Activated T-helper 1 cell treated with anti-CD3 and anti-CD28 coated beads, Interleukin-2, amount 50 U/mL, for 16 hours (primary cell): ENCODE measurements at places on chromosomes 2 and 18.

GRCh38 chr2:241373446-241373845, 17.4 kb downstream of the FARP2 start:
- no peak for DNase-seq

GRCh38 chr2:147096671-147097070, 748.2 kb upstream of the ACVR2A start:
- no peak for DNase-seq

GRCh38 chr2:175175896-175176295, 5.6 kb downstream of the ATP5MC3 start:
- DNase-seq = no peak

DNA sequence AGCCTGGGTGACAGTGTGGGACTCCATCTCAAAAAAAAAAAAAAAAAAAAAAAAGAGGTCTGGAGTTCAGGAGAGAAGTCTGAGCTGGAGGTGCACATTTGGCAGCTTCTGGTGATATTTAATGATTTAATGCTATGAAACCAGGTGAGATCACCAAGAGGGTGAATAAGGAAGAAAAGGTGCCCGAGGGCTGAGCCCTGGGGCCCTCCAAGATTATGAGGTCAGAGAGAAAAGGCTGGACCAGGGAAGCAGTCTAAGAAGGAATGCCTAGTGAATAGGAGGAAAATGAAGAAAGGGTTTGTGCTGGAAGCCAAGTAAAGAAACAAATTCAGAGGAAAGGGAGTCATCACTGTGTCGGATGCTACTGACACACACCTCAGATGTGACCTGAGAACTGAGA, 88.0 kb upstream of the PELI1 start:
- no peak for DNase-seq

DNA sequence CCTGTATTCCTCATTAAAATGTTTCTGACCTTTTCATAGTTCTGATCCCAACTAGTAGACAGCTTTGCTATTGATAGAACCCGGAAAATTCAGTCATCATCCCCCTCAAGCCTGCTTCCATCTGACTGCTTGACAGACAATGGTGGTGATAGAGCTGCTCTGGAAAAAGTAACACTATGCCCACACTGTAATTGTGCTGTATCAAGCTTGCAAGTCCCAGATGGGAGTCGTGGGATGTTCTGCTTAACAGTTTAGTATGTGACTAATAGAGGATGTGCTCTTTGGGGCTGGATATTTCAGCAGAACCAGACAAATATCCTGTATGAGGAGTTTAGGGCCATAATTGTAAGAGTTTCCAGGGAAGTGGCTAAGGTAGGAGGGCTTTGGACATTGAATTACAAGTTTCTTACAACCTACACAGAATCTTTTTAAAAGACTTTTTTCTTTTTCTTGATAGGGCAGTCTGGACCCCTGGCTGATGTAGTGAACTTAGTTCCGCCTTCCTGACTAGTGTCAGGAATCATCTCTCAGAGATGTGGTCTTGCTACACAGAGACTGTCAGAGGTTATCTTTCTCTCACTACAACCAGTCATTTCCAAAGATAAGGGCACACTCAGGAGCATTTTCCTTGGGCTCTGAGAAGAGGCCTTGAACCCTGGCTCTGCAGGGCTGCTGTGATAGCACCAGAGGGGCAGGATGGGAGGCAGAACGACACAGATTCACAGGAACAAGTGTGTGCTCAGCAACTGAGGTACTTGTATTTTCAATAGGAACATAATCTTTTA, 158.0 kb upstream of the RBMS1 start:
- DNase-seq = no peak

- DNase-seq = no peak
These were observed 15.0 kb upstream of the SPOPL start for GRCh38 chr2:138486363-138487198.

DNA sequence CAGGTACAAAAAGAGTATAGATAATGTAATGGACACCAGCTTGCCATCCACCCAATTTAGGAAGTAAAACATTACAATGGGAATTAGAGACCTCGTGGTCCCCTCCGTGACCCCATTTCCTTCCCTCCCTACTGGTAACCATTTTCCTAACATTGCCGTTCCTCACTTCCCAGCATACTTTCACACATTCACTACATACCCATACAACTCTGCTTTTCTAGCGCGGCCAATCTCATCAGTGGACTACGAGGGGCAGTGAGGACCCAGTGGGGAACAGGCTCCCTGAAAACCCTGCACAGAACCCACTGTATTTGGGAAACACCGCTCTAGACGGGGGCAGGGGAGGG, 1.1 kb downstream of the ENOSF1 start:
- DNase-seq = no peak

DNA sequence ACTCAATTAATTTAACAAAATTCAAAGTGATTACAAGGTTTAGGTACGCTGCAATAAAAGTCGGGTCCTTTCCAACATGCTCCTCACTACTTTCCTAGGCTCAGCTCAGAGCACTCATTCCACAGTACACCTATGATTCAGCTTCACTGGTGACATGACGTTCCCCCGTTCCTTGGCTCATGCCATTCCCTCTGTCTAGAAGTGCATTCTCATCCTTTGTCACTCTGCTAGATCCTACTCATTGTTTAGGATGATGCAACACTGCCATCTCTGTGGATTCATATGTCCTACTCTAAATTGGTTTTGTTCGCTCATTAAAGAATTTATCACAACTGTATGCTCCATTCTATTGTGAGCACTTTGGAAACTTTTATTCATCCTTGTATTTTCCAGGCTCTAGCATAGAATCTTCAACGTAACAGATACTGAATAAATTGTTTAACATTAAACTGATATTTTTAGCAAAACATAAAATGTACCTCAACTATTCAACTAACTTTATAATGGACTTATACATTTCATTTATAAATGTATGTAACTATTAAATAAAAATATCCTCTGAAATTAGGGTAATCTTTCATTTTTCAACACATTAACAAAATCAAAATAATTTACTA, 78.6 kb downstream of the FAM228A start:
- no peak for DNase-seq

DNA sequence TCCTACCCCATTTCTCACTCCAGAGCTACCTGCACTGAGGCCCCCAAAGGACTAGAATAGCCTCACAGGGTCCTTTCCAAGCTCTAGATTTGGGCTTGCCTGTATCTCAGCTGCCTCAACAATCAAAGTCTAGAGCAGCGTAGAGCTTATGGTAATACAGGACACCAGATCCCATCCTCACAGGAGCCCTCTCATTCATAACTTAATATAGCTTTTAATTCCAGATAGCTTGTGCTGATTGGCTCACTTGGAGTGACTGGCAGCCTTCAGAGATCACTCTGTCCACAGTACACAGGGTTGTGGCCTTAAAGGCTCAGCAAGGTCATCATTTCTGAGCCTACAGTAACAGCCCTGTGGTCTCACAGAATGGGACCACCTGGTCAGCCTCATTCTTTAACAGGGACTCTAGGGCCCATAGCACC, 51.4 kb downstream of the ZFP36L2 start:
- DNase-seq = no peak

DNA sequence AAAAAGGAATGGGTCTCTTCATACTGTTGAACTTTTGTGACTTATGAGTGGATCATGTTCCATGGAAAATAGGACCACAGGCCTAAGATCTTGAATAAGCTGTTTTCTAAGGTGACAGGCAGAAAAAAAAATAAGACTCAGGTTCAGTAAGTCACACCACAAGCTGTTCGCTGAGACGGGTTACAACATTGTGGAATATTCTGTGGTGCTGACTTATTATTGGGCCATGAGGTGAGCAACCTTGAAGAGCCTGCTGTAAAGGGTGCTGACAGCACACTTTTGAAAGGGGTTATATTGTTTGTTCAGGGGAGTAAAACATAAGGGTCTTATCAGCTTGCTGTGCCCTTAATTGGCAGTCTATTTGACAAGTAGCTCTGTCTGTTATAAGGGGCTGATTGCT, 439.8 kb upstream of the SLC14A2 start:
- no peak for DNase-seq
